Activated CD8-positive, alpha-beta memory T cell treated with anti-CD3 and anti-CD28 coated beads for 24 hours (primary cell): ENCODE measurements at places on chromosomes 5 and 9.

- no peak for DNase-seq
These were observed 22.2 kb downstream of the C9orf152 start for GRCh38 chr9:110185806-110186205.

- no peak for DNase-seq
These were observed 74.3 kb upstream of the GGTA1 start for GRCh38 chr9:121573717-121574485.

DNA sequence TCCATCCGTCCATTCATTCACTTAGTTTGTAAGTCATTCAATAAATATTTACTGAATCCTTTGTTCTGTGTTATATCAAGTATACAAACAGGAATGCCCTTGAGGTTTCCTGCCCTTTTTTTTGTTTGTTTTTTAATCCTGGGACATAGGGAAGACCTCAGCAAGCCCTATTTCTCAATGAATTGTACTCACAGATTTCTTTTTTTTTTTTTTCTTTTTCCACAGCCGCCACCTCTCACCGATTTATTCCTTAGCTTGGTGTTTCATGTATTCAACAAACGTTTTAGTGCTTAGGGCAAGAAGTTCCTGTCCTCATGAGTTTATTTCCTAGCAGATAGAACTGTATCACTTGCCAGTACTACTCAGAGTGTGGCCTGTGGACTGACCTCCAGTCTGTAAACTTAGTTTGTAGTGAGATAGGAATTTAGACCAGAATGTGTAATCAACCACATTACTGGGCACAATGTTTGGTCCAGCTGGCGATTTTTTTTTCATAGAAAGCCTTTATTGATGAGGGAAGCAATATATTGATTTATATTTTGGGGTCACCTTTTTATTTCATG lies 35.4 kb upstream of the C5orf47 start:
- no peak for DNase-seq

DNA sequence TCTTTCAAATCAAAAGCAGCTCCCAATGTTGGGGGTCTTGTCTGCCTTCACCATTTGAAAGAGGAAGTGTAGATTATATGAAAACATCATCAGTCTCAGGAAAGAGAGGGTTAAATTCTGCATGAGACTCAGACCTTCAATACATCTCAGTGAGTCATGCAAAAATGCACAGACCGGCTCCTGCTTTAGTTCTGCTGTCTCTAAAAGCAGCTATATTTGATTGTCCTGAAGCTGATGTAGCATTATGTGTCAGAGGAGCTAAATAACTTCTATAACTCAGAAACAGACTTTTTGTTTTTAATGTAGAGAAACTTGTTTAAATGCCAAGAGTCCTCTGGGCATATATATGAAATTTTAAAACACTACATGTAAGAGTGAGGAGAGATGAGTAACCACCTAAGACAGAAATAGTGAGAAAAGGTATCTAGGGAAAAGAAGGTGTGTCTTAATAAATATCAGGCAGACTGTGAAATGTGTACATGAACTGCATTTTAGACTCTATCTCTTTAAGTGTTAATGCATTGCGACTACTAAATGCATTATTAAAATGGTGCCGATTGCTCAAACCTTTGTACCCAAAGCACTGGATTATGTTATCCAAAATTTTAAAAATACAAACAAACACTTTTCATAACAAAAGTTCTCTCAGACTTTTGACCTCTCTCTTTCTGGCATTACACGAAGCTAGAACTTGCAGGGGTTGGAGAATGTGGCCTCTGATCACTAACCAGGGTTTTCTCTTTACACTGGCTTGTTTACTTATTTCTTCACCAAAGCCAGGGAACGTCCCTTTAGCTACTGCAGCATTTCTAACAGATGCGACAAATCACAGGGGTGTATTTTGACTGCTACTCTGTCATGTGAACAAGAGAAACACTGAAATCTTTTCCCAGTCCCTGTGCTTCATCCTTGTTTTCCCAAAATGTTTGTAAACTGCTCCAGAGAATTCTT lies 302.3 kb downstream of the ARL15 start:
- no peak for DNase-seq

DNA sequence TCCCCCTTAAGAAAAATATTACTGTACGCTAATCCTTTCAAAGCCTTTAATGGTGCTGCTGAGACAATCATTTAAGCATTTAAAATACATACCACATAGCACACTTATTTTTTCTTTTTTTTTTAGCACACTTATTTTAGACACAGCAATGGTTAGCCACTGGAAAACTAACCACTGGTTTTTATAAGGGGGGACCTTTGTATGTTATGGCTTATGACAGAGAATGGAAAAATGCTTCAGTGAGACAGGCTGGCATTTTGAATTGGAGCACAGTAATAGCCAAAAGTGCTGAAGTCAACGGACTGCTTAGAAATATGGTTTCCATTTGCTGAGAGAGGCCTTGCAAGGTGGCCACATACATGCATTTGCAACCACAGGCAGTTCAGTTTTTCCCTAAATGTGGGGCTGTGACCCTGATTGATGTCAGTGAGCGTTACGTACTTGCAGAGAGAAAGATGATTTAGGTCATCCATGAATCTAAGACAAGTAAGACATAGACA lies 28.5 kb downstream of the AOPEP start:
- no peak for DNase-seq

DNA sequence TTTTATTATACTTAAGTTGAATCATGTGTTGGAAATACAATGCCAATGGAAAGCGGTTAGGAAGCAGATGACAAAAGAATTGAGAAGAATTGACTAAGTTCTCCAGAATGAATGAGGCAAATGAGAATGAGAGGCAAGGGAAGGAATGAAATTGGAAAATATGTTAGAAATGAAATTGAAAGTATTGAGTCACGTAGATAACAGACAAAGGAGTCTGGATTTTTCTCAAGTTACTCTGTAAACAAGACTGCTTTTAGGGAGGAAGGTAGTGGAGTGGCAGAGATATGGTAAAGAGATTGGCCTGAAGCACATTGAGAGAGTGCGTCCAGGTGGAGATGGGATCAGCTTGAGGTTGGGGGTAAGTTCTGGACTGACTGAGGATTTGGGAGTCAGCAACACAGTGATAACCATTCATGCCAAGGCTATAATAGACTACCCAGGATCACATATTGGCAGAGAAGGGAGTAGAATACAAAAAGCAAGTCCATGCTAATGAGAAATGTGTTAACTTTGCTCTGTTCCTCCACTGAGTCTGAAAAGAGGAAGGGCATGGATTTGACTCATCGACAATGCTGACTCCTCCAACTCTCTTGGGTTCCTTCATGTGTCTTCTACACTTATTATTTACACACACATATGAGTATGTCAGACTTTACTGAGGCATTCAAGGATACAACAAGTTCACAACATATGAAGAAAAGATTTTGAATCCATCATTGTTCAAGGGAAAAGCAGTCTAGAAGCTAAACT lies 814.2 kb upstream of the ZNF608 start:
- DNase-seq, result no peak

DNA sequence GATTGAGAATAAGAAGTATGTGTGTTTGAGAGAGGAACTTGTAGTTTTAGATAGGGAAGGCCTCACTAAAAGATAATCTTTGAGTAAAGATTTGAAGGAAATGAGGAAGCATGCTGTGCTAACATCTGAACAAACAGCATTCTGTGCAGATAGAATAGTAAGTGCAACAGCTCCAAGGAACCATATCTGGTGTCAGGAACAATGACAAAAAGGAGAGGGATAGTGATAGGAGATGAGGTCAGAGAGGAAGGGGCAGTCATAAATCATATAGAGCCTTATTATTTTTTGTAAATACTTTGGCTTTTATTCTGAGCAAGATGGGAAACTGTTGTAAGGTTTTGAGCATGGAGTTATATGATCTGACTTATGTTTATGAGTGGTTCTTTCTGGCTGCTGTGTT lies 3.8 kb downstream of the MRPL22 start:
- no peak for DNase-seq

GRCh38 chr5:75050415-75050814 lies 1.9 kb downstream of the GCNT4 start:
- no peak for DNase-seq

DNA sequence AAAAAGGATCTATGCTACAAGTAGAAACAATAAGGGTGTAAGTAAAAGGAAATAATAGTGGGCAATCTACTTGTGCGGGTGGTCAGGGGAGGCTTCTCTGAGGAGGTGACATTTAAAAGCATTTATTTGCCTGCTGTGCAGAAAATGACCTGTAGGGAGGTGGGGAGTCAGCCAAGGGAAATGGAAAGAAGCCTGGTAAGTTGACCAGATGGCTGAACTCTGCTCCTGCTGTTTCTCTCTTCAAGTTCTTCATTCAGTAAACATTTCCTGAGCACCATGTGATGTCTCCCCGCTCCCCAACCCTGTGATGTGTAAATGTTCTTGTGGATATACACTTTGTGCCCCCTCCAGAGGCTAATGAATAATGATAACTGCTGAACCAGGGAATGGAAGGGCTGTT lies 9.9 kb upstream of the SPIN1 start:
- DNase-seq, result no peak

- DNase-seq, result no peak
These were observed 27.3 kb upstream of the PHYKPL start for GRCh38 chr5:178259623-178260536.

DNA sequence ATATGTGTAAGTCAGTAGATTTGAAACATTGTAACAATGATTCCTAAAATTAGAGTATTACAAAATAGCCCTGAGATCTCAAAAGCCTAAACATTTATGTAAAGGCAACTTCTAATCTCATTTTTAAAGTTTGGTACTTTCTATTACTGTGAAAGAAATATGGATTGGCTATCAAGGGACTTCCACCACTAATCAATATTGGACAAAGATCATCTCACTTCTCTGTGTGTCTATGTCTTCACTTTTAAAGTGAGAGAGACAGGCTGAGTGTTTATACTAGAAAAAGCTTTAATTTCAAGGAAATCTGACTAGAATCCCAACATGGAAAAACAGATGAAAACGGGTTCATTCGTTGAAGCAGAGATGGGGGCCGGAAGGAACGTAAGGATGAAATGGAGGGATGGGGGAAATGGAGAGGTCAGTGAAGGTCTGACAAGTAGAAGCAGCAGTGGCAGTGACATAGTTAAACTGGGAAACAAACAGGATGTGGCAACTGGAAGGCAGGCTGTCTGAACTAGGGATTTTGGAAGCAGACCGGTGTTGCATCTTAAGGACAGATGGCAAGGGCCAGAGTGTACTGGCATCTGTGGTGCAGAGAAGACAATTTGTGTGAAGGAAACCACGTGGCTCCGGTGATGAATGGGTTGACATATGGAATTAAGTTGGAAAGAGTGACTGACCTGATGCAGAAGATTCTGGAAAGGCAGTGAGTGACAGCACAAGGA lies 60.8 kb downstream of the PDE4D start:
- no peak for DNase-seq

DNA sequence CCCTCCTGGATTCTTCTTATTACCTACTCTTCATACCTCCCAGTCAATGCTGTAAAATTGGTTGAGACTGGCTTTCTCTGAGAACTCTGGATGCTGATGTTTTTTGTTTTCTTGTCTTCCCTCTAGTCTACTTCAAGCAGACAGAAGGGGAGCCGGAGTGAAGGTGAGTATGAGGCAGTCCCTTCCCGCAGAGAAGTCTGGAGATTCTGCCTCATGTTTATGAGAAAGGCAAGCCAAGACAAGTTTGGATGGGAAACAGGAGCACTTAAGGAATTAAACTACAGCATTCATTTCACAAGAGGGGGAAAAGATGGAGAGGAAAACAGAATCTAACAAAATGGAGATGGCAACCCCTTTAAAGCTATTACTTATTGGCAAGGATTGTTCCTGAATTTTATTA lies 246.1 kb downstream of the TRIM32 start:
- no peak for DNase-seq

- no peak for DNase-seq
These were observed 70.4 kb downstream of the SKIC3 start for GRCh38 chr5:95484421-95484820.
